ENCODE measurements at places on chromosomes 2 and 18. TPM values are rescaled to one million over a fixed set of nuclear protein-coding genes. Genes with fewer than 3 reads are reported as not detected.

The SLC19A3 gene
- total RNA-seq: 2.4 TPM

The CAPG gene
- total RNA-seq: 56.6 TPM

The OR6B2 gene
- not detected for total RNA-seq

The GPC1 gene
- 83.1 TPM for total RNA-seq

Measured in posterior vena cava (tissue), 2 donors.